ENCODE measurements at places on chromosomes 7 and 10.
A peak's percentile ranks its signal among the peaks of the same experiment; 100 is the strongest.

GRCh38 chr10:101224060-101224909 is 5.0 kb downstream of the LBX1 start:
- DNase-seq = no peak

DNA sequence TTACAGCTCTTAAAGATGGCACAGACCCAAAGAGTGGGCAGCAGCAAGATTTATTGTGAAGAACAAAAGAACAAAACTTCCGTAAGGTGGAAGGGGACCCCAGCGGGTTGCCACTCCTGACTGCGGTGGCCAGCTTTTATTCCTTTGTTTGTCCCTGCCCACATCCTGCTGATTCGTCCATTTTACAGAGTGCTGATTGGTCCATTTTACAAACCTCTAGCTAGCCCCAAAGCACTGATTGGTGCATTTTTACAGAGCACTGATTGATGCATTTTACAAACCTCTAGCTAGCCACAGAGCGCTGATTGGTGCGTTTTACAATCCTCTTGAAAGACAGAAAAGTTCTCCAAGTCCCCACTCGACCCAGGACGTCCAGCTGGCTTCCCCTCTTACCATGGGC is 16.8 kb upstream of the CCSER2 start:
- DNase-seq = no peak

GRCh38 chr10:14191407-14191806 is 139.3 kb downstream of the FRMD4A start:
- DNase-seq = no peak

GRCh38 chr10:72414642-72415041 is 59.9 kb upstream of the DNAJB12 start:
- no peak for DNase-seq

- DNase-seq = no peak
These were observed 120.7 kb downstream of the ARID5B start for GRCh38 chr10:62021978-62022802.

GRCh38 chr10:76723844-76724243 is 913.8 kb downstream of the KCNMA1 start:
- no peak for DNase-seq

- DNase-seq = no peak
These were observed 45.4 kb upstream of the NAMPT start for GRCh38 chr7:106329971-106330733.

- no peak for DNase-seq
These were observed 17.9 kb downstream of the PDK4 start for GRCh38 chr7:95578299-95578855.

DNA sequence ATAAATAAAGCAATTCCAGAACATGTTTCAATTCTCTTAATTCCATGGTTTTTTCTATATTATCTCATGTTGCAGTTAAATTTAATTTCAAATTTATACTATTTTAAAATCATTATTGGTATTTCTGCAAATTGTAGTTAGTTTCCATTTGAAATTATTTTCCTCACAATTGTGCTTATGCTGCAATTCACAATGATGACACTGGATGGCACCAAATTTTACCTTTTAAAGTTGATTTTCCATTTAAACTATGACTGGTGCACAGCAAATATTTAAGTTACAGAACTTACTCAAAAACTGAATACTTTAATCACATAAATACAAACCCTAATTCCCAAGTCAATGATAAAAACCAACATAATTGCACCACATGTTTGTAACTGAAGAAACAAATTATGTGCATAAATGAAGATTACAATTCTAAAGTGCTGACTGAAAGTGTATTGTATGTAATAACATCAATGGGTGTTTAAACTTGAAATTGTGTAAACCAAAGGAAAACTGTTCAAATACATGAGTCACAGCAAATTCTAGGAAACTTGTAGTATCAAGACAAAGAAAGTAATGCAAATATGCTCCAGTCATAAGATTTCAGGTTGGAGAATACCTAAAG is 75.3 kb upstream of the AASS start:
- DNase-seq = no peak

- no peak for DNase-seq
These were observed 46.7 kb downstream of the TMEM270 start for GRCh38 chr7:73907554-73908122.

- no peak for DNase-seq
These were observed at the start of gene ZNF107 for GRCh38 chr7:64665980-64666662. ZNF107 (plus strand) TSS chr7:64666133; CDS start chr7:64666283, 150 bp downstream.

DNA sequence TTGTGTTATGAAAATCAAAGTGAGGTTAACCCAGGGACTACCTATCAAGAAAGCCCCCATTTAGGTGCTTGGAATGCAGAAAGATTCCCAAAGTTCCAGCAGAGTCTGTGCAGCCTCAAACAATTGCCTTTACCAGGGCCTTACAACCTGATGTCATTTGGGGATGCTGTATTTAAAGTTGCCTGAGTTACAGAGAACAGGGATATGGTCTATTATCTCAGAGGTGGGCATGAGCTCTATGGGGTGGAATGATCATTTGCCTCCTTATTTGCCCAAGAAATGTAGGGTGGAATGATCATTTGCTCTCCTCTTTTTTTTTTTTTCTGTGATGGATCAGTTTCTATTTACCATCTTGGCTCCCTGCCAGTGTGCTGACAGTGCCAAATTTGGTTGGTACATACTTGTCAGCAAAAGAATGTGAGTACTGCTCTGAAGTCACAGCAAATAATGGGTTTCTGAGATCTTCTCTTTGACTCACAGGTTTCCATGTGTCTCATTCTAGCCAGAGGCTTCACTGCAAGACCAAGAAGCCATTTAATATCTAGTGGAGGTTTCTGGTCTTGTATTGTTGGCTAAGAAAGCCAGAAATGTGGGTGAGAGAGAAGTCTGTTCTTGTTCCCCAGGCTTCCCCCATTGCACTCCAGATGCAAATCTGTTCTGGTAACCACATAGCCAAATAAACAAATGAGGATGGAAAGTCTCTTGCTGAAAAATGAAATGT is 45.5 kb upstream of the ZNRF2 start:
- peak; percentile 95 for DNase-seq

- no peak for DNase-seq
These were observed 4.6 kb downstream of the STEAP2 start for GRCh38 chr7:90216080-90216674.

DNA sequence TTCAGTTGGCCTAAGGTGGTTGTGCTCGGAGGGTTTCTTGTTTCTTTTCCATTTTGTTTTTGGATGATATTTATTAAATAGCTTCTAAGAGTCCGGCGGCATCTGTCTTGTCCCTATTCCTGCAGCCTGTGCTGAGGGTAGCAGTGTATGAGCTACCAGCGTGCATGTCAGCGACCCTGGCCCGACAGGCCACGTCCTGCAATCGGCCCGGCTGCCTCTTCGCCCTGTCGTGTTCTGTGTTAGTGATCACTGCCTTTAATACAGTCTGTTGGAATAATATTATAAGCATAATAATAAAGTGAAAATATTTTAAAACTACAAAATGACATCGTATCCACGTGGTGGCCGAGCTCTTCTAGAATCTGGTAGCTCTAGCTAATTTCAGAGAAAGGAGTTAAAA is 20.4 kb downstream of the GATA3 start:
- DNase-seq = no peak

DNA sequence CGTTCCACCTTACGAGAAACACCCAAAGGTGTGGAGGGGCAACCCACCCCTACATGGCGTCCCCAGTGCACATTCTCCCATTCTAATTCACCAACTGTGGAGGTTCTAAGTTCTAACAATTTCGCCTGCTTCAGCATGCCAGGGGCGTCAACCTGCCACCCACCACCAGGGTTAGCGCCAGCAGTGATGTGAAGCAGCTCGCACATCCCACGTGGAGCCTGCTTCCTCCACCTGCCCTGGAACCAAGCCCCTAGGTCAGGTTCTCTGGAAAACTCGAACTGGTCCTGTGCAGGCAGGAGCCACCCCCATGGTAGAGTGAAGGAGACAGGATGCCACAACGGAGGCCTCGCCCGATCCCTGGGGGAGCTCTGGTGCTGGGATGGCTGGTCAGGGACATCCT is 33.3 kb upstream of the FXYD4 start:
- DNase-seq = no peak

DNA sequence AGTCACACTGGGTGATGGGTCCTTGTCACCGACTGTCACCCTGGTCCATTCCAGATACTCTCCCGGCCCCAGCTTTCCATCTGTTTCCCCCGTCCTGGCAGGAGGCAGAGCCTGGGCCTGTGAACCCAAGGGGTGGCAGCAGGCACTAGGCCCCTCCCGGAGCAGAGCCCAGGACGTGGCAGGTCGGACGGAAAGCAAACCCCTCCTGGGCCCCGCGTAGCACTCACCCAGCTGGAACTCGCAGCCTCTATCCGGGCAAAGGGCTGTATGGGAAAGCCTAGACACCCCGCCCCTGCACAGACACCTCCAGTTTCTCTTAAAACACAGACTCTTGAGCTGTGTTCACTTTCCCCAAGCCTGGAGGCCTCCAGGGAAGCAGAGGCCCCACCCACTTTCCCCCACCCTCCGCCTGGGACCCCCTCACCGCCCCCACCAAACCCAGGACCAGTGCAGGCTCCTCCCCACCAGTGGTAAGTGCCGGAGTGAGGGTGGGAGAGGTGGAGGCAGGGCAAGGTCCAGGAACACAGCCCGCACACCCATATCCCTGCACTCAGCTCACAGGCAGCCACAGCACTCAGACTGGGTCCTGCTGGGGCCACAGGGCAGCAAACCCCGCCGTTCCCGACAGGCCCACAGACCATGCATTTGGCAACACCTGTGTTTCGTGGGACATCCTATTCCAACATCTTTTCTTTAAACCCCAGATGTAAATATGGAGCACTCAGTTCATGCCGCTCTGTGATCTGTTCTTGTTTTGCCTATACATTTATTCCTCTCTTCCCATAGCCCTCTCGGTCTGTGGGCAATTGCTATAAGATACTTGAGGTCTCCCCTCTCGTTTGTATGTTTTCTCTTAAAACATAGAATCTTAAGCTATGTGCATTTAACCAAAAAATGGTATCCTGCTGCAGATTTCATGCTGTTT is 98.2 kb upstream of the PDGFA start:
- no peak for DNase-seq

DNA sequence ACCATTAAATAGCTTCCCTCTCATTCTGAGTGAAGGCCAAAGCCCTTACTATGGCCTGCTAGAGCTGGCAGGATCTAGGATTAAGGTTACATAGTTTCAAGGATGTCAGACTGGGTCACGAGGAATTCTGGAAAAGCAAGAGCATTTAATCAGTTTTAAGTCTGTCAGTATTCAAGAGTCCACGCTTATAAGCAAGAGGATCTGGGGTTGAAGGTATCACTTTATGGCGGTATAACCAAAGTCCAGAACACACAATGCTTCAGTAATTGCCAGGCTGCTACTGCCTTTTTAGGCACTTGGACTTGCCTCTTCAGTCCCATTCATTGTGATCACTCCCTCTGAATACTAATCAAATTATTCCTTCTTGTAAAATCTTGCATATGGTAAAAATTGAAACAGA is 101.0 kb downstream of the HBP1 start:
- no peak for DNase-seq

DNA sequence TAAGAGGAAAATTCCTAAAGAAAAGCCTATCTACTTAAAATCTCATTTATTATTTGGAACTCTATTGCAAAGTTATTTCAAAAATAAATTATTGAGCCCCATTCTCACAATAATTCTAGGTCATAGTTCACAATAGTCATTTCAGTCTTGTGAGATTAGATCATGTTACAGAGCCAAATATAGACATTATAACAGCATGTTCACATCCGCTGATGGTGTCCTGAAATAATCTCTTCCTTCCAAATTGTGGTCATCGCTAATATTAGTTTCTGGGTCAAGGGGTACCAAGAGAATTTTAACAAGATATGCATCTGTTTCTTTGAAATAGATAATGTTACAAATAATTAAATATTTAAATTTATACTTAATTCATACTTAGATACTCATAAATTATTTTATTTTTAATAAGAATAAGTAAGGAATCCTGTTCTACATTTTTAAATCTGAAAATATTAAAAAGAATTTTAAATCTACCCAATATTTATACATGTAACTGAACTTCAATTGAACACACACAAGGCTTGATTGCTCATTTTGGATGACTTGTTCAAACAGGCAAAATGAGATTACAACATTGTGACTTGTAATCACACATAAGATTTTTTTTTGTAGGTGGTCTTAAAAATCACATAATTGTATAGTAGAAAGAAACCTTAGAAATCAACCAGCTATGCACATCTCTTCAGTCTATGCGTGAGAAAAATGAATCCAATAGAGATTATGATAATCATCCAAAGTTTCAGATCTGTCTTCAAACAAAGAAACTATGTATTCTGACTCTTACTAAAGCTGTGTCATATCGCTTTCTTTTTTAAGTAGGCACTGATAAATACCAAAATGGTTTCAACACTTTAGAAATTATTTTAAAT is 13.1 kb downstream of the GNAT3 start:
- peak; percentile 52 for DNase-seq

- no peak for DNase-seq
These were observed 854 bp downstream of the MTG1 start for GRCh38 chr10:133394801-133395221.

DNA sequence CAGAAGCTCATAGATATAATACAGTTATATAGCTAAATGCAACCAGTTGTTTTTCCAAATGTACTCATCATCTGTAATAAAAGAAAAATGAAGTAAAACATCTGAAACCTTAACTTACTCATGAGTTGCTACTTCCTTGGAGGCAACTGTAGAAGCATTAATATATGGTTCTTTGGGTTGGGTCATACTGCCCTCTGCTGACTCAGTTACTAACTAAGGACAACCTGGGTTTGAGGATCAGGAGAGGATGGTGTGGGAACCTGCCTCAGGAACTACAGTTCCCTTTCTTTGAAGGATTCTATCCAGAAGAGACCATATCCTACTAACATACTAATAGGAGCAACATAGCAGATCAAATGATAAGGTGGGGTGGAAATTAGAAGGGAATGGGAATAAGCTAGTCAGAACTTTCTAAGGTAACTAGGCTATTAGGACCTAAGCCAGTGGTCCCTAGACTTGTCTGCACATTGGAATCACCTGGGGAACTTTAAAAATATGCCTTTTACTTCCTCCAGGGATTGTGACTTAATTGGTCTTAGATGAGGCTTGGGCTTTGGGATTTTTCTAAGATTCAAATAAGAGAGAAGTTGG is 20.7 kb downstream of the COX15 start:
- DNase-seq = no peak

DNA sequence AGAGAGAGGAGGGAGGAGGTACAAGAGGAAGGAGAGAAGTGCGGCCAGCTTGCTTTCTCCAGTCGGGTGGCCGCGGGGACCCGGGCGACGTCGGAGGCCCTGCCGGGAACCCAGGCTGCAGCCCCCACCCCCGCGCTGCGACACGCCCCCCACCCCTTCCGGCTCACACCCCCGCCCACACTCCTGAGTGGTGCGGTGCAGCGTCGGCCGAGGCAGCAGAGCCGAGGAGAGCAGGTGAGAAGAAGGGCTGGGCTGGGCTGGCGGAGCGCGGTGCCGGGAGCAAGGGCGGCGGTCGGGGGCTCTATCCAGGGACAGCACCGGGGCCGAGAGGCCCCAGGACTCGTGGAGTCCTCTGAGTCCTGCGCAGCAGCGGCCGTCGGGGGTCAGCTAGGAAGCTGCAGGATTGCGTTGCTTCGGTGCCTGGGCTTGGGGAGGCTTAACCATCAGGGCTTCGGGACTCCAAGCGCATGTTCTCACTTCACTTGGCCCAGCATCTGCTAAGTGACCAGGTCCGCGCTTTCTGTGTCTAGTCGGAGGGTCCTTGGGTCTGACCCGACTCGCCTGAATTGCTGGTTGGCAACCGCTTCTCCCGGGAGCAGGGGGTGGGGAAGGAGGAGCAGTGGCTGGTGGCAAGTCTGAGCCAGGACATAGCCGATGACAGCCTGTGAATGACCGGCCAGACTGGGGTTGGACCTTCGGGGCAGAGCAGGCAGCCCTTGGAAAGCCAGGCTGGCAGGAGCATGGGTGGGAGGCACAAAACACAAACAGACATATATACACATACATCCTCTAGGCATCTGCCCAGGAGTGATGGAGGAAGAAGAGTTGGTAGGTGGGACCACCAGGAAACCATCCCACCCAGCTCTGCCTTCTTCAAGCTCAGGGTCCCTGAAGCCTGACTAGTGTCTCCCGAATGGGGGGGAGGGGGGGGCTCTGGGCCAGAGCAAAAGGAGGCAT is 683 bp downstream of the CHAT start:
- DNase-seq = no peak

Data from epithelial cell of prostate (primary cell).